Suprapubic skin (tissue), 4 donors: ENCODE measurements at places on chromosomes 2 and 18.
A peak's percentile ranks its signal among the peaks of the same experiment; 100 is the strongest.

- DNase-seq, result no peak
- no peak overlapping the region for H3K27ac ChIP-seq
- no peaks in the 10 kb centered on the region for H3K4me1 ChIP-seq
- no peak overlapping the region for H3K4me3 ChIP-seq
- H3K36me3 ChIP-seq, result no peaks in the 10 kb centered on the region
Observed at GRCh38 chr2:103986001-103986400, 867.9 kb upstream of the POU3F3 start.

DNA sequence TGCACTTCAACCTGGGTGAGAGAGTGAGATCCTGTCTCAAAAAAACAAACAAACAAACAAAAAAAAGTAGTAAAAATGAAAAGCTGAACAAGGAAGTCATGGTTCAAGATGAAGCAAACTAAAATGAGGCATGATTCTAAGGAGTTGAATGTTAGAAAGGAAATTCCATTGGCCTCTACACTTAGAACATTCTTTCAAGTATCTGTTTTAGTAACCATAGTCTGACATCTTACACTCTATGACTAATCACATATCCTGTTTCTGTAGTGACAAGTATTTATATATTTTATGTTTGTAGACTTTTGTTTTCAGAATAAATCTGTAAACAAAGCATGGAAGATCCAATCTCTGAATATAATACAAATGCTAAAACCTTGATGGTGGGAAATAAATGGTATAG lies 164.1 kb downstream of the KIAA1328 start:
- H3K27me3 ChIP-seq, result no peaks in the 10 kb centered on the region
- no peaks in the 10 kb centered on the region for H3K36me3 ChIP-seq
- H3K4me1 ChIP-seq, result no peaks in the 10 kb centered on the region
- H3K27ac ChIP-seq, result no peak overlapping the region
- no peak for DNase-seq

- no peak overlapping the region for H3K27ac ChIP-seq
- H3K36me3 ChIP-seq, result no peaks in the 10 kb centered on the region
- no peaks in the 10 kb centered on the region for H3K4me1 ChIP-seq
- H3K4me3 ChIP-seq, result no peak overlapping the region
Observed at GRCh38 chr2:17164550-17164949, 353.7 kb downstream of the RAD51AP2 start.

- no peaks in the 10 kb centered on the region for H3K27me3 ChIP-seq
- H3K4me3 ChIP-seq, result no peak overlapping the region
- H3K27ac ChIP-seq, result no peak overlapping the region
- DNase-seq, result no peak
- no peaks in the 10 kb centered on the region for H3K4me1 ChIP-seq
Observed at GRCh38 chr2:196040218-196040617, 28.4 kb downstream of the DNAH7 start.

DNA sequence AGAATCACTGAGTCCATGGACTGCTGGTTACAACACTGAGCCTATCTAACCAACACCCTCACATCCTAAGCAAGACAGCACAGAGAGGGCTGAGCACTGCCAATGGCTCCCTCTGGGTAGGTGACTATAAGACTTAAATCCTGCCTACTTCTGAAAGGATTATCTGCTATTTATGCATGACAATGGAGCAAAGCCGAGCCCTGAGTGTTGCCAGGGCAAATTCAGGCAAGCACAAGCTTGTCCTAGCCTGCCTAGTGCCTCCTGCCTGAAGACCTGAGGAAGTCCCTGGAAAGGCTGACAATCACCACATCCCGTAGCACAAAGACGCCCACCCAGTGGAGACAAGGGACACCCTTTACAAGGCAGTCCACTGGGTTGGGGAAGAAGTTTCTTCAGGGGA lies 129.7 kb downstream of the OSR1 start:
- H3K27ac ChIP-seq, result peak overlapping the region; percentile 6
- peaks cover 10% of the 10 kb centered on the region for H3K4me1 ChIP-seq
- H3K4me3 ChIP-seq, result no peak overlapping the region

- no peaks in the 10 kb centered on the region for H3K27me3 ChIP-seq
- DNase-seq, result no peak
- peaks cover 22% of the 10 kb centered on the region for H3K4me1 ChIP-seq
- no peak overlapping the region for H3K27ac ChIP-seq
- no peaks in the 10 kb centered on the region for H3K36me3 ChIP-seq
Observed at GRCh38 chr2:233974530-233975071, 57.4 kb downstream of the TRPM8 start.
